ENCODE measurements at places on chromosomes 5 and 9.

DNA sequence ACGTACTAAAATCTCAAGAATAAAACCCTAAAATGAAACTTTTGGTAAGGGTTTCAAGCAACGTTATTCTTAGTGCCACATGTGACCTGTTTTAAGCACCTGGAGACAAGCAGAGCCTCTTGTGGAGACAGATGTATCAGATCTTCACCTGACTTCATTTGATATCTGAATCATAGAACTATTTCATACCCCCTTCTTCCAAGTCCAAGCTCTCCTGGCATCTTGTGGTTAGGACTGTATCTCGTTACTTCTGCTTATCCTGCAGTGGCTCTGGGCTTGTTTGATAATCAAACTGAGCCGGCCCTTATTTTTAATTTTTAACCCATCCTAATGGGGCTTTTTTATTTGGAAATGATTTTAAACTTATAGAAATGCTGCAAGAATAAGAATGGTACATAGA is 11.1 kb upstream of the FSD1L start:
- no peak for DNase-seq

DNA sequence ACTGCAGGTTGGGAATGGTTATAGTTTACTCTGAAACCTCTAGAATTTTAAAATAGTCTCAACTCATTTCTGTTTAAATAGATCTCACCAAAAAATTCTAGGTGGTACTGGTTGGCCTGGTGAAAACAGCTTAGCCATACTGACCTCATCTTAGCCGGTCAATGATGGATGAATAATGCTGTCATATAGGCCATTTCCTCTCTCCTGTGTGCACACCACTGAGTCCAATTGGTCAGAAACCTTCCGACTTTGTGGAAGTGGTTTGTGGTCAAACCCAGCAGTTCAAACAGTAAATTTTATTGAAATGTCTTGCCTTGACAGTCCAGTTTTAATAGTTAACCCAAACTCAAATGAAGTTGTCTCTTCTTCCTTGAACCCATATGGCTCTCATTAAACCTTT is 98.6 kb downstream of the GIN1 start:
- DNase-seq = no peak

DNA sequence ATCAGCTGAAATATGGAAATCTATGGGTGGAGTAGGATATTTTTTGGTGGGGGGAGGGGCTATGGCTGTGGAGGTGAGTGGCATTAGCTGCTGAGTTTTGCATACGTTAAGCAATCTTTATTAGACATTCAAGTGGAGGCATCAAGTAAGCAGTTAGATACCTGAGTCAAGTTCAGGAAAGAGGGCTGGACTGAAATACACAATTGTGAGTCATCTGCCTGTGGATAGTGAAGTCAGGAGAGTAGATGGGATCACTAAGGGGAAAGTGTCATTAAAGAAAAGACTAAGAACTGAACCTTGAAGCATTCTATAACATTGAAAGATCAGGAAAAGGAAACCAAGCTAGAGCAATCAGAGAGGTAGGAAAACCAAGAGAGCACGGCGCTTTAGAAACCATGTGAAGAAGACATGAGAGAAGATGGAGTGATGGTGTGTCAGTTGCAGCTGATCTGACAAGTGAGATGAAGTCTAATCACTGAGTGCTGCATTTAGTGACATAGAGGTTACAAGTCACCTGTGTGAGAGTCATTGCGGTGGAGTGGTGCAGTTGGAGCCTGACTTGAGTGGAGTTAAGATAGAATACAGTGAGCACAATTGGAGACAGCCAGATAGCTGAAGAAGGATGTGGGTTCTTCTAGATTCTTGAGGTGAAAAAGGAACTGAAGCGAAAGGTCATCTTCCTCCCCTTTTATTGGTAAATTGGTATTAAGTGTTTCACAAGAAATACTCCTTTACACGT is 88.7 kb downstream of the PIP5K1B start:
- DNase-seq = no peak

DNA sequence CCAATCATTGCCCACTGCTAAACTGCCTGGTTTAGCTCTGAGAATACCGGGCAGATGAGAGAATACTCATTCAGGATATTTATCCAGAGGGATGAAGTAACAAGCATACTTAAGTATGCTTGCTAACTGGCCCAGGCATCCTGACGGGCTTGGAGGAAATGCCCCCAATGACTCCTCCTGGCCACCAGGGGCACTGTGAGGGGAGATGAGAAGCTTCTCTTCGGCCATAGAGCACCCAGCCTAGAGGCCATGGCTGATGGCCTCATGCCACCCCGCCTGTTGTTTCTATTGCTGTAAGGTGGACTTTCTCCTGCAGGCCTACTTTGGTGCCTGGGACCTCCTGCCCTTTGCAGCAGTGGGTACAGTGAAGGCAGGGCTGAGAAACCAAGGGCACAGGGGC is 134.5 kb upstream of the FSTL4 start:
- no peak for DNase-seq

DNA sequence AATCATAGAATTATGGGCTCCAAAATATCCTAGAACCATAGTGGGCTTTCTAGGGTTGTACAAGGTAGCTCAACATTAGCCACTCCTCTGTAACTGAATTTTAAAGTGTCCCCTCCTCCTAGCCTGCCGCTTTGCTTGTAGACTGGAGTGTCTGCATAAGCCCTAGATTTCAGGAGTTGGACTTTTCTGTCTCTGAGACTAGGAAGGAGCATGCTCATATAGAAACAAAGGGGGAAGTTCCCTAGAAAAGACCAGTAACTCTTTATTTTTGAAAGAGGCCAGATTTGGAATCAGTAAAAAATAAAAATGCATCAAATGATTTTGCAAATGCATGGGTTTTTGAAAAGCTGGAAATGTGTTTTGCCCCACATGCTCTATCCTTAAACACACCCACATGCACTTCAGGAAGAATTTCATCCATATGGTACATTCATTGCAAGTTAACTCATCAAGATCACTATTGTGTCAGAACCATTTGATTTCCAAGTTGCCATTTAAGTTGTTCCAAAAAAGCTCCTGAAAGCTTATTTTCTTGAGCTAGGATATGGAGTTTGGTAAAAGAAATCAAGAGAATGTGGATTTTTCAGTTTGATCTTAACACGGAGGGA is 121.0 kb upstream of the NR3C1 start:
- DNase-seq = no peak

- DNase-seq = no peak
These were observed 237.7 kb upstream of the KLF4 start for GRCh38 chr9:107727086-107727780.
